CD4-positive, alpha-beta T cell treated with Interleukin-6 for 4 hours (primary cell): ENCODE measurements at places on chromosomes 12 and 14.
A peak's percentile ranks its signal among the peaks of the same experiment; 100 is the strongest.

GRCh38 chr12:100435957-100436356 is 37.7 kb upstream of the NR1H4 start:
- DNase-seq, result no peak

DNA sequence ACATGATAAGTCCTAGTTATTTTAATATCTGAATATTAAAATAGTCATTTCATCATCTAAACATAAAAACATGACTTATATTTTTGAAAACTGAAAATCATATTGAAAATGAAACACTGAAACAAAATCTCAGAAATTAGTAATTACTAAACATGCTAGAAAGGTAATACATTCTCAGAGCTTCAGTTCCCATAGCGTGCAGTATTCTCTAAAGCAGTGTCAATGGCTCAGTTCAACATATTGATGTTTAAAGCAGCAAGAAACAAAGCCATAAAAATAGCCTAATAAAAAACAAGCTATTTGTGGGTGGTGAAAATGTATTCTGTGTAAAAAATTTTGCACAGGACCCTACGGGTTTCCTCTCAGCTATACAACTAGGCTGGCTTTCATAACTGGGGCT is 1337.4 kb downstream of the FSCB start:
- DNase-seq, result no peak

DNA sequence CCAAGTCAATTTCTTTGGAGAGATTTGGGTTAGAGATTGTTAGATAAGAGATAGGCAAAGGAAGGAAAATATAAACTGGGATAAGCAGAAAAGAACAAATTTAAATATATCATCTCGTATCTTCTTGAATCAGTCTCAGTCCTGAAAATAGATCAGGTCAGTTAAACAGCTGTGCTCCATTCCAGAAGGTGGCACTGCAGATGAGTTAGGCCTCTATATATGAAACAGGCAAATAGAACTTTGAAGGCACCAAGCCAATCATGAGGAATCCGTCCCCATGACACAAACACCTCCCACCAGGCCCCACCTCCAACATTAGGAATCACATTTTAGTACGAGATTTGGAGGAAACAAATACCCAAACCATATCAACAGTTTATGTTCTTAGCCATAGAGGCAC is 605.5 kb upstream of the USP15 start:
- no peak for DNase-seq

- no peak for DNase-seq
Measured at GRCh38 chr12:58841058-58841798, 79.1 kb downstream of the LRIG3 start.

DNA sequence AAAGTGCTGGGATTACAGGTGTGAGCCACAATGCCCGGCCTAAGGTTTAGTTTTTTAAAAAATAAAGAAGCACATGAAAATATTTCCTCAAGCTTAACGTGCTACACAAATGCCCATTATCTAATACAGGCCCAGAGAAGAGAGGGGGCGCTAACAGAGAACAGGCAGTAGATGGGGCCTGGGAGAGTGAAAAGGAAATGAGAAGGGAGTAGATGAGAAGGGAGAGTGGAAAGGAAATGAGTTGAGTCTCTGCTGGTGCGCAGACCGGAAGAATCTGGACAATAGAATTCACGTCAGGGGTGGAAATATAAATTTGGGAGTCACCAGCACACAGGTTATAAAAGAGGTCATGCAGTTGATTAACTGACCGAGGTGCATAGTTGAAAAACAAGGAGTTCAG is 10.7 kb downstream of the PXN start:
- no peak for DNase-seq

DNA sequence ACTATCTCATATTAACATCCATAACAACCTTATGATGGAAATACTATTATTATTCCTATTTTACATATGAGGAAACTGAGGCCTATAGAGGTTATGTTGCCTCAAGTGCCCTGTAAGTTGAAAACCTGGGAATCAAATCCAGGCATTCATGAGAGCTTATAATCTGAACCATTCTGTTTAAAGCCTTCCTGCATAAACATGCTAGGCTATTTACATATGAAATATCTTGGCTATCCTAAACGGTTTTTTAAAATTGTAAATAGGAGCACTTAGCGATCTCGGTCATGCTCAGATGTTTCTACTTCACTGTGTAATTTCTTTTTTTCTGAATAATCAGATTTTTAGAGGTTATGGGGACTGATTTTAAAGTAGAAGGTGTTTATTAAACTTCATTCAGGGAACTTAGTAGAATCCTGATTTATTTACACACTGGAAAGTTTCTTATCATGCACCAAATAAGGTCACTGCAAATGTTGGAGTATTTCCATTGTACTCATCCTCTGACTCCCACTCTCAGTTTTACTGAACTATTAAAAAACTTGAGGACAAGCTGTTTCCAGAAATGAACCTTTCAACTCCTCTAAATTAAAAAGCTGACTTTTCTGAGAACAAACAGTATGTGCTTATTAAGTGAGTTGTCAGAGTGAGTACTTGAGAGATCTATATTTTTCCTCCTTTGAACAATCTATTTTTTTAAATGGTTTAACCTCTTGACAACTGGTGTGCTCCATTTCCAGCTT is 141.7 kb downstream of the PIK3C2G start:
- no peak for DNase-seq

DNA sequence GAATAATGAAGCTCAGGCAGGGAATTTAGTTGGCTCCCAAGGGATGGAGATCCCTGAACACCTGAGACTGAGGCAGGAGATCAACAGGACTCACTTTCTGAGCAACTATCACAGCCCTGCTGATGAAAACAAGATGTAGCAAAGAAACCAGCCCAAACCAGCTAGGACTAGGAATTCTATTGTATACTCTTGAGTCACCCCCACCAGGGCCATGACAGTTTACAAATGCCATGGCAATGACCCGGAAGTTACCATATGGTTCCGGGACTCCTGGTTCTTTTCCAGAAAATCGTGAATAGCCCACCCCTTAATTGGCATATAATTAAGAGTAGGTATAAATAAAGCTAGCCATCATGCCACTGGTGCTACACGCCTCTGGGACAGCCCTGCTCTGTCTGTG is 46.0 kb upstream of the OASL start:
- DNase-seq, result no peak

GRCh38 chr14:68693926-68694325 is 98.9 kb downstream of the ZFP36L1 start:
- DNase-seq, result no peak

GRCh38 chr14:99554757-99555531 is 49.1 kb downstream of the CCDC85C start:
- no peak for DNase-seq

- peak; percentile 63 for DNase-seq
Measured at GRCh38 chr14:22112004-22112403, 438.4 kb upstream of the OR4E1 start.

DNA sequence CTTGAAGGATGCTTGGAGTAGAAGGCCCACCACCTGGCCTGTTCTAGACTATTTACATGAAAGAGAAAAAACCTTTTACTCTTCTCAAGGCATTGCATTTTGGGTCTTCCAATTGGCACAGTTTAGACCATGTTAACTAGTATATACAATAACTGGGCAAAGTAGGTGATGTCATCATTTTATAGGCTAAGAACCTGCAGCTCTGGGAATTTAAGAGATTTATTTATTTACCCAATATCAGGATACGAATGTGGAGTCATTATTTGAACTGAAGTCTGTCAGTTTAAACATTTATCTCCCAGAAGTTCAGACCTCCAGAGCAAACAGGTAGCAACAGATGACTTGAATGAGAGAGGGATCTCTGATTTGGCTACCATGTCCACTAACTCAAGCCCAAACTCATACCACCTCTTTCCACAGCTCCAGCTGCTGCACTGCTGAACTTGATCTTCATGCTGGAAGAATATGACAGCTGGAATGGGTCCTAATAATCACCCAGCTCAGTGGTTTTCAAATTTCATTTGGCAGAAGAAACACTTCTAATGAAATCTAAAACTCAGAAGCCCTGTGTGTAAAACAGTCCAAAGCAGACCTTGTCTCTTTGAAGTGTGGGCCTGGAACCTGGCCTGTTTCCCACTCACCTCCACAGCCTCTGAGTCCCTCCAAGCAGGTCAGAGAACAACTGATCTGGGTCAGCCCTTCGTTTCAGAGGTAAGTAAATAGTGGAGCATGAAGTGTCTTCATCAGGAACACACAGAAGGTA is 179.2 kb downstream of the EMP1 start:
- DNase-seq, result no peak

DNA sequence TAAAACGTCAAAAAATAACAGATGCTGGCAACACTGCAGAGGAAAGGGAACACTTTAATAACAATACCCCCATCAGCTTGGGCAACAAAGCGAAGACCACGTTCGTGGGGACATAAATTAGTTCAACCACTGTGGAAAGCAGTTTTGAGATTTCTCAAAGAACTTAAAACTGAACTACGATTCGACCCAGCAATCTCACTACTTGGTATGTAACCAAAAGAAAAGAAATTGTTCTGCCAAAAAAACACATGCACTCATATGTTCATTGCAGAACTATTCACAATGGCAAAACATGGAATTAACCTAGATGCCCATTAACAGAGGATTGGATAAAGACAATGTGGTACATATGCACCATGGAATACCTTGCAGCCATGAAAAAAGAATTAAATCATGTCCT is 81.2 kb upstream of the RAP1B start:
- no peak for DNase-seq

DNA sequence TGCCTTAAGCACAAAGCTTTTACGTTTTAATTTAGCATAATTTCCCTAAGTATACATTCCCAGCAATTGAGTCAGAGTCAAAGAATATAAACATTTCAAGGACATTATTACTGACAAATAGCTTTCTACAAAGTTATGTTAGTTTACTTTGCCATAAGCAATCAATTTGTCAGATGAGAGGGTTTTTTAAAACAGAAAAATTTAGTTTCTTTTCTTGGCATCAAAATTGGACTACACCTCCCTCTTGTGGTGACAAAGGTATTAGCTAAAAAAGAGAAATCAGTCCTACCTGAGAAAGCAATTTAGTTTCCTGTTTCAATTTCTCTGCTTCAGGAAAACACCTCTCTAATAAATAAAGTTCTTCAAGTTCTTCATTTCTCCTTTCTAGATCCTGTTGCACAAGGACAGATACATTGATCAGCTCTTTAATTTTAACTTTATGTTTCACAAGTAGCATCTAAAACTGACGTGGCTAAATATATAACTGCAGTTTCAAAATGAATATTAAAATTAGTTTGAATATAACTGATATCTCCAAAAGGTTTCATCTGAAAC is 39.9 kb downstream of the DNAI7 start:
- DNase-seq, result no peak

DNA sequence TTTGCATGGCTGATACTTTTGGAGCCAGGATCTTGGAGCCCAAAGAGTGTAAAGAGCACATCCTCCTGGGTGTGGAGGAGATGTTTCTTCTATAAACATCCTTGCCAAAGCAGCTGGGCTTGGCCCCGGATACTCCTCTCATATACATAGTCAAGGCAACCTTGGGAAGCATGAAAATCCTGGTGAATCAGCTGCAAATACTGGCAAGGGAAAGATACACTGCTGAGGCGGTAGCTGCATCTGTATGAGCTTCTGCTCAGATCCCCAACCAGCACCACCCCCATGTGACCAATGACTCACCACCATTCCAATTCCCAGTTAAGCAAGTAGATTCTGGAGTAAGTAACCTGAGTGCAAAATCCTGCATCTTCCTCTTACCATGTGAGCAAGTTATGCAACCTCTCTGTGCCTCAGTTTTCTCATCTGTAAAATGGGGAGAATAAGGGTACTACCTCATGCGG is 567.4 kb downstream of the MED13L start:
- no peak for DNase-seq

DNA sequence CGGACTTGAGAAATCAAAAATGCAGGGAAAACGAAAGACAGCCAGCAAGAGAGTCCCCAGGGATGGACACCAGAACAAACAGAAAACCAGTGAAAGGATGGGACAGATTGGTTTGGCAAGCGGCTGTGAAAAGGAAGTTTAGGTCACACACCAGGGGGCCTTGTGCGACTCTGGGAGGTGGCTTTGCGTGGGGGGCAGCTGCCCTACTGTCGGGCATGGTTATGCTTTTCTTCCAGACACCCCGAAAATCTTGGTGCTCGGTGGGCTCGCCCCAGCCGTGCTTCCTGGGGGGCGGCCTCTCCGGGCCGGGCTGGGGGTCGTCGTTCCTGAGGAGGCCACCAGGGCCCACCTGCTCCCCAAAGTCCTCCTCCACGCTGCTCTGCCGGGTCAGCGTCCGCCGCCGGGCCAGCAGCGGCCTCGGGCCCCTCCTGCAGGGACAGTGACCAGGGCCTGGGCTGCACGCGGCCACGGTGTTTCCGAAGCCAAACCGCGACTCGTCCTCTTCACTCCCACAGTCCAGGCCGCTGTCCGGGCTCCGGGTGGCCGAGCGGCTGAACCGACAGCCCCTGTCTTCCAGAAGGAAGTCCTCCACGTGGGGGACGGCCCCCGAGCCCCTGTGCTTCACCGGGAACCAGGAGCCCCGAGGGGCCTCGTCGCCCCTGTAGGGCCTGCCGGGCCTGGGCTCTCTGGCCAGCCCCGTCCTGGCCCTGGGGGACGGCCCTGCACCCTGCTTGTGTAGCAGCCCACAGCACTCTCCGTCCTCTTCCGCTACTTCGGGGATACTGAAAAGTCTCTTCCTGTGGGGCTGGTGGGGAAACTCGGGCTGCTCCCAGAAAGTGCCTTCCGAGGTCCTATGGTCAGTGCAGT is 86.5 kb downstream of the PIWIL1 start:
- no peak for DNase-seq

GRCh38 chr14:94680862-94681288 is 68.7 kb downstream of the SERPINA3 start:
- no peak for DNase-seq

DNA sequence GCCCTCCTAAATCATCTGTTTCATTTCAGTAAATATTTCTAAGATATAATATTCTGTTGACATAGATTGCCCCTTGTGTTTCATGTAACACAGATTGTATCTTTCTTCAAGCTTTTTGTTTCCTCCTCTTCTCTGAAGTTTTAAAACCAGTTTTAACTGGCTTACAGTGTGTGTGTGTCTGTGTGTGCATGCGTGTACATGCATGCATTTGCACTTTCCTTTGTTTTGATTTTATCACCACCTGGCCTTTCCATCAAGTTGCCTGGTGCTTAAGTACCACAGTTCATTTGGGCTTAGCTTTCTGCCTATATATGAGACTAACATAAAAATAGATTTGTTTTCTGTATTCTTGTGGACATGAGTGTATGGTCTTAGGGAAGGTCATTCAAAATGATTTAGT is 31.9 kb downstream of the ETNK1 start:
- DNase-seq, result no peak

GRCh38 chr12:108268397-108268796 is 70.7 kb downstream of the CMKLR1 start:
- no peak for DNase-seq

GRCh38 chr12:104505095-104505818 is 48.5 kb downstream of the CHST11 start:
- no peak for DNase-seq

GRCh38 chr14:99155173-99156089 is 116.6 kb downstream of the BCL11B start:
- DNase-seq, result no peak
